ENCODE measurements at places on chromosomes 7 and 10.

- H3K27me3 ChIP-seq: peaks cover 13% of the 10 kb centered on the region
- ATAC-seq: no peak
- no peaks in the 10 kb centered on the region for H3K36me3 ChIP-seq
- no peaks in the 10 kb centered on the region for H3K4me1 ChIP-seq
- H3K27ac ChIP-seq: no peak overlapping the region
- H3K4me3 ChIP-seq: no peak overlapping the region
Observed at GRCh38 chr7:103981003-103981423, 8.4 kb downstream of the RELN start.

GRCh38 chr7:139915268-139915863 is 86.3 kb downstream of the TBXAS1 start:
- no peak overlapping the region for H3K4me3 ChIP-seq
- H3K4me1 ChIP-seq: peaks cover 23% of the 10 kb centered on the region
- no peak for ATAC-seq
- H3K36me3 ChIP-seq: peaks cover 8% of the 10 kb centered on the region

- no peaks in the 10 kb centered on the region for H3K36me3 ChIP-seq
- peaks cover 29% of the 10 kb centered on the region for H3K4me1 ChIP-seq
- peak overlapping the region; percentile 64 for H3K27ac ChIP-seq
Observed at GRCh38 chr10:132544744-132545658, 7.4 kb downstream of the INPP5A start.

- H3K27ac ChIP-seq: no peak overlapping the region
- H3K36me3 ChIP-seq: no peaks in the 10 kb centered on the region
- H3K4me3 ChIP-seq: no peak overlapping the region
- no peaks in the 10 kb centered on the region for H3K4me1 ChIP-seq
- no peak for ATAC-seq
Observed at GRCh38 chr10:21055339-21056135, 158.4 kb upstream of the NEBL start.

DNA sequence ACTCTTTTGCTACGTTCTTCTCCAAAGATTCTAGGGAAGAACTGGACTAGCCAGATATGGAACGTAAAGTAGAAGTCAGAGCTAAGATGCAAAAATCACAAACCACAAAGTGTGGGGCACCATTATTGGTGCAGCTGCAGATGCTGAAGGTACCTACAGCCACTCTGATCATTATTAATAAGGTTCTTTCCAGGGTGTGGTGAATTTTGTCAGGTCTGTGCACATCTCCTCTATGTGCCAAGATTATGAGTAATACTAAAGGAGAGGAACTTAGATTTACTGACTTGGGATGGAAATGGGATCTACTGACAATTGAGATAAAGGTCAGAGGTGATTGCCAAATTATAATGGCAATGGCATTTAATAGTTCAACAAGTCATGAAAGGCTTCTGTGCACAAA is 148.2 kb downstream of the RAPGEF5 start:
- ATAC-seq: no peak
- H3K27me3 ChIP-seq: peaks cover 6% of the 10 kb centered on the region
- no peak overlapping the region for H3K27ac ChIP-seq
- H3K4me3 ChIP-seq: no peak overlapping the region
- no peaks in the 10 kb centered on the region for H3K36me3 ChIP-seq

- no peaks in the 10 kb centered on the region for H3K36me3 ChIP-seq
- no peak overlapping the region for H3K27ac ChIP-seq
- H3K4me3 ChIP-seq: no peak overlapping the region
Observed at GRCh38 chr7:46493196-46493595, 572.1 kb upstream of the IGFBP3 start.

- no peak overlapping the region for H3K4me3 ChIP-seq
- no peaks in the 10 kb centered on the region for H3K36me3 ChIP-seq
- no peak for ATAC-seq
- no peaks in the 10 kb centered on the region for H3K4me1 ChIP-seq
Observed at GRCh38 chr7:34389332-34390078, 268.5 kb upstream of the NPSR1 start.

DNA sequence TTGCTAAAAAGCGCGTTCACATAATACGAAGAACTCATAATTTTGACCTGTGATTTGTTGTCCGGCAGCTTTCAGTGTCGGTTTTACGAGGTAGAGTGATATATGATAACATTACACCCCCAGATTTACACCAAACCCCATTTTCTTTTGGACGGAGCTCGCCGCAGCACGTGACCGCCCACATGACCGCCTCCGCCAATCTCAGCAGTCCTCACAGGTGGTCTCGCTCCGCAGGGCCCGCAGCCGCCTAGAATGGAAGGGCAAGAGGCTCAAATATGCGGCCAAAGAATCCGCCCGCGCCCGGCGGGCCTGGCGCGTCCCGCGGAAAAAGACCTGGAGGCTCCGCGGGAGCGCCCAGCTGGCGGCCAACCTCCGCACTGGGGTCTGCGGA is at the start of gene HOXA7:
TSS of gene HOXA7 (minus strand) at position 168 of the 391 bp plus-strand sequence. CDS start at position 38, 130 bp downstream.
- H3K27ac ChIP-seq: no peak within 1 kb of the TSS
- H3K4me3 ChIP-seq: peak within 1 kb of the TSS; percentile 72
- H3K4me1 ChIP-seq: peaks cover 19% of the 10 kb centered on the region
- peaks cover 64% of the 10 kb centered on the region for H3K27me3 ChIP-seq
- ATAC-seq: no peak

DNA sequence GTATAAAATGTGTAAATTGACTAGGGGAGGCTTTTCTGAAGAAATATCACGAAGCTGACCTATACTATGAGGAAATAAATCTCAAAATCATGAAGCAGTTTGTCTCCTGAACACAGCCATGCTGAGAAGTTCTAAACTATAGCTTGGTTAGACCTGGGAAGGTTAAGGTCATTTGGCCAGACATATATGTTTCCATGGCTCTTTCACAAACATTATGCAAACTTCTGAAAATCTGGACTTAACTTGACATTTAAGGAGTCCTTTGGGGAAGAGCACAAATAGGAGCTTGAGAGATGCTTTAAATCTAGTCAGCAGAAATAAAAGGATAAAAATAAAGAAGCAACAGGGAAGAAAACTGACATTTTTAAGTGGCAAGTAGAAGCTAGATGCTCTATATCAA is 115.9 kb upstream of the MEOX2 start:
- ATAC-seq: no peak
- no peaks in the 10 kb centered on the region for H3K4me1 ChIP-seq
- H3K36me3 ChIP-seq: no peaks in the 10 kb centered on the region
- no peak overlapping the region for H3K27ac ChIP-seq

DNA sequence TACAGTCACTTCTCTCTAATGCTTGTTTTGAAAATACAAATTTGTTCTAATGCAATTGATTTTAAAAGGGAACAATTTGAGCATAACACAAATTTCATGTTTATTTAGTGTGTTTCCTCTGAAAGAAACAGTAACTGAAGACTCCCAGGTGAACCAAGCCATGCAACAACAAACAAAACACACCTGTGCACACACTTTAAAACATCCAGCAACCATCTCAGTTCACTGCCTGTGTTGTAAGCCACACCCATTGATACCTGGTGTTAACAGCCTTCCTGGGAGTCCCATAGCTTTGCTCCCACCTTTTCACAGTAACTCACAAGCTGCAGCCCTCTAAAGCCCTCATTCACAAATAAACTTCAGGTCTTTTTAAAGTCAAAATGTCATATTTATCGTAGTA is 89.3 kb downstream of the DOCK4 start:
- no peaks in the 10 kb centered on the region for H3K36me3 ChIP-seq
- H3K27ac ChIP-seq: no peak overlapping the region
- H3K27me3 ChIP-seq: peaks cover 12% of the 10 kb centered on the region

DNA sequence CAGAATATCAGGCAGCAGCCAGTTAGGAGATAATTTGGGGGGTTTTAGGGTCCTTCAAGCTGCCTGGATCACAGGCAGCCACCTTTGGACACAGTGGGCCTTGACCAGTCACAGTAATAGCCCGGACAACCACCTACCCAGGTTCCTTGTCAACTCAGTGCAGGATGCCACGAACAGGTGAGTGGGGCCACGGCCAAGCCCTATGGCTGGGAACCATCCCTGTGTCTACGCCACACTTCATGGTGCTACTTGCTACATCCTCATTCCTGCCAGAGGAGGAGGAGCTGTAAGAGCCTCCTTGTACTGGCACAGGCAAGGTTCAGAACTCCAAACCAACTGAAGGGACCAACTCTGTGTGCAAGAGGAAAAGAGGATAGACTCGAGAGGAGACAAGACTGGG is 19.9 kb downstream of the ITPRIP start:
- ATAC-seq: no peak
- no peaks in the 10 kb centered on the region for H3K27me3 ChIP-seq
- H3K36me3 ChIP-seq: peaks cover 16% of the 10 kb centered on the region
- no peak overlapping the region for H3K4me3 ChIP-seq

DNA sequence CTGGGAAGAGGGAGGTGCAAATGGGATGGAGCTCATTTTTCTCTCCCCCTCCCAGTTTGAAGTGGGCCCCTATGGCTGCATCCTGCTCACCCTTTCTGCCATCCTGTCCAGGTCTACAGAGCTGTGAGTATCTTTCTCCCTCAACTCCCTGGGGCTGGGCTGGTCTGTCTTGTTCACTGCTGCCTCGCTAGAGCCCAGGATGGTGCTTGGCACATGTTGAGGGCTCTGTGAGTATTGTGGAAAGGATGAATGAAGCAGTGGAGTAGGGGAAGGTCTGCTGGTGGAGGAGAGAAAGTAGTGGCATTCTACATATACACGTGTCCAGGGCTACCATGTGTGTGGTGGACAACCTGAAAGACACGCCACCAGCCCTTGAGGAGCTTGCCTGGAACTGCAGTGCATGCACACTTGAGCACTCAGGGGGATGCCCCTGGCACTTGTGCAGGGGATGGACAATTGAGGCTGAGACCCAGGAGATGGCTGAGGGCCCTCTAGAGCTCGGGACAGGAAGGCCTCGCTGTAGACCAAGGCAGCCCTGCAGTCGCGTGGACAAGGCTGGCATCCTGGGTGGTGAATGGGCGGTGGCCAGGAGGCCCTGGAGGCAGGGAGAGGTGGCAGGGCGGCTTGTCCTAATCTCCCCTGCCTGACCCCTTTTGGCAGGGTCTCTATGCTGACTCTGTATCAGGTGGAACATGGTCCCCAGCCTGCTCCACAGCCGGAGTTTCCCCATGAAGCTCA is 52.3 kb upstream of the AQP1 start:
- no peaks in the 10 kb centered on the region for H3K36me3 ChIP-seq
- no peaks in the 10 kb centered on the region for H3K27me3 ChIP-seq
- H3K4me3 ChIP-seq: no peak overlapping the region
- H3K27ac ChIP-seq: no peak overlapping the region
- H3K4me1 ChIP-seq: no peaks in the 10 kb centered on the region

GRCh38 chr10:104711302-104711721 is 70.2 kb downstream of the SORCS3 start:
- no peak overlapping the region for H3K4me3 ChIP-seq
- ATAC-seq: no peak

DNA sequence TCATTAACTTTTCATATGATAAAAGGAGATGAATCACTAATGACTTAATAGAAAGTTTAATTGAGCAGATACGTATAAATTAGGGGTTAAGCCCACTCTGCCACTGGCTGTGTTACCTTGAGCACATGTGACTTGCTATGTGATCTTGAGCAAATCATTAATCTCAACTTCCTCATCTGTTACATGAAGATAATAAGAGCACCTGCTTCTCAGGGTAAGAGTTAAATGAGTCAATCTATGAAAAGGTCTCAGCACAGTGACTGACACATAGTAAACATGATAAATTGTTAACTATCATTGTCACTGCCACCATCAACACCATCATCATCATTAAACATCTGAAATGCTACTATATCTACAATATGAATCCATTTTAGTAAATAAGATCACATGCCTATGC is 110.8 kb downstream of the TPK1 start:
- no peak overlapping the region for H3K27ac ChIP-seq
- no peaks in the 10 kb centered on the region for H3K36me3 ChIP-seq
- no peak overlapping the region for H3K4me3 ChIP-seq
- no peaks in the 10 kb centered on the region for H3K27me3 ChIP-seq
- H3K4me1 ChIP-seq: peaks cover 5% of the 10 kb centered on the region

DNA sequence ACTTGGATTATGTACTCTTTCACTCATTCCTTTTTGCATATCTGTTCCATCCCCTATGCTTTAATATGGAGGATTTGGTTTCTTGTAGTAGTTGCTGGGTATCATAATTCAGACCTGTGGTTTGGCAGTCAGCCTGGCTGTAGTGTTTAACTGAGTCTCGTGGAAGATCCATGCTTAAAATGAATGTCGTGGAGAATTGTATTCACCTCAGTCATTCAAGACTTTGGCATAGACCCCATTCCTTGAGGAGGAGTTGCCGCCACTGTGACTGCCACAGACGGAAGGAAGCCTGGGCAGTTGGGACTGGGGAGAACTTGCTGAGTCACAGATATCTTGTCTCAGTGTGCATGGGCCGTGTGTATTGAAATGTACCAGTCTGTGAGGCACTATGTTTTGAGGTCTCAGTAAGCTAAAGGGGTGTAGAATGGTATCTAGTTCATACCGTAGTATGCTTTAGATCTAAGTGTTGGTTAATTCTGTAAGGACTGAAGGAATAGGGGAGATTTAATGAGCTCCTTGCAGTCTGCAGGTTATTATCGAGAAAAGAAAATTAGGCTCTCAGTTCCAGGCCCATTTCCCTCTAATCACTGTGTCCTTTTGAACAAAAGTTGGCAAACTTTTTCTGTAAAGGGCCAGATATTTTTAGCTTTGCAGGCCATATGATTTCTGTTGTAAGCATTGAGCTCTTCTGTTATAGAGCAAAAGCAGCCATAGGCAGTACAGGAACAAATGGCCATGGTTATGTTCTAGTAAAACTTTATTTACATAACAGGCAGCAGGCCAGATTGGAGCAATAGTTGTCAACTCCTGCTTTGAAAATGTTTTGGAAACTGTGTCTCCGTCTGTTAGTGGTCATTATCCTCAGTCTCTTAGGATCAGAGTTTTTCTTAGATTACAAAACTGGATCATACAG is 76.8 kb downstream of the TPST1 start:
- no peaks in the 10 kb centered on the region for H3K4me1 ChIP-seq
- no peak for ATAC-seq
- no peak overlapping the region for H3K27ac ChIP-seq

DNA sequence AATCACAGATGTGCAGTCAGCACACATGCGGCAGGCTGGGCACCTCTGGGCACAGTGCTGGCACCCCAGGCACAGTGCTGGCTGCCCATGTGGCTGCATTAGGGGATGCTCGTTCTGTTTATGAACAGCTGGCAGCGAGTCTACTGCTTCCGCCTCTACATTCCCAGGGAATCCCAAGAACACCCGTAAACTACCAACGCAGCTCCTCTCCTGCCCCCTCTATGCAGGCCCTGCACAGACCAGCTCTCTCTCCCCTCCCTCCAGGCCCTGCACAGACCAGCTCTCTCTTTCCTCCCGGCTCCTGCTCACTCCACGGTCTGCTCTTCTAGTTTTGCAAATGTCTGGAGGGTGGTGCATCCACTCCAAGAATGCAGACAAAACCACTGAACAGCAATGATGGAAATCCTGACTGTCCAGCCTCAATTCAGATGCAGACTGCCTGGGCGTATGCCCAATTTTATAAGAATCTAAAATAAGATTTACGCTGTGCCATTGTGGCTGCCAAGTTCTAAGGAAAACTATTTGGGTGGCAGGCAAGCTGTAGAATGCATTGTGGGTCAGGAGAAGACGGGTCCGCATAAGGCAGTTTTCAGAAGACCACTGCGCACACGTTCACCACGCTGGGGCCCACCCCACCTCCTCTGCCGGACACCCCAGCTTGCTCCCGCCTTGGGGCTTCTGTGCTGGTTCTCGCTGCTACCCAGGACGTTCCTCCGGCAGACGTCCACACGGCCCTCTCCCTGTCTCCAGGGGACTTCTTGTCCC is 234.6 kb downstream of the ZMYND11 start:
- no peaks in the 10 kb centered on the region for H3K4me1 ChIP-seq
- H3K27me3 ChIP-seq: no peaks in the 10 kb centered on the region
- H3K36me3 ChIP-seq: no peaks in the 10 kb centered on the region
- ATAC-seq: no peak
- H3K27ac ChIP-seq: no peak overlapping the region
